ENCODE measurements at places on chromosomes 3 and 15. TPM values are rescaled to one million over a fixed set of nuclear protein-coding genes. Genes with fewer than 3 reads are reported as not detected.

DNA sequence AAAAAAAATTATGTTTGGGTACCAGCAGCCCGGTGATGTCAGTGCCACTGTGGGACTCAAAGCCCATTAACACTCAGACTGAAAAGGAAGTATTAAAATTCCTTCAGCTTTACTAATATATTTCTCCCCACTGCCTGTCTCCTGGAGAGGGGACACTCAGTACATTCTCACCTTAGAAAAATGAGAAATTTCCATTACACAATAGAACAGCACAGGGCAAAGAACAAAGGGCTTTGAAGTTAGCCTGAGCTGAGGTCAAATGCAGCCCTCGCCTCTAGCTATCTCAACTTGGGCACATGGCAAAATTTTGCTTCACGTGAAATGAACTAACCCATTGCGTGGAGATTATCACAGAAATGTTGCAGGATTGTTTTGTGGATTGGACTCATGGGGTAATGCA, 80.8 kb downstream of the RARB start:
- DNase-seq: no peak

GRCh38 chr3:72652395-72652794, 195.8 kb downstream of the SHQ1 start:
- no peak for DNase-seq

DNA sequence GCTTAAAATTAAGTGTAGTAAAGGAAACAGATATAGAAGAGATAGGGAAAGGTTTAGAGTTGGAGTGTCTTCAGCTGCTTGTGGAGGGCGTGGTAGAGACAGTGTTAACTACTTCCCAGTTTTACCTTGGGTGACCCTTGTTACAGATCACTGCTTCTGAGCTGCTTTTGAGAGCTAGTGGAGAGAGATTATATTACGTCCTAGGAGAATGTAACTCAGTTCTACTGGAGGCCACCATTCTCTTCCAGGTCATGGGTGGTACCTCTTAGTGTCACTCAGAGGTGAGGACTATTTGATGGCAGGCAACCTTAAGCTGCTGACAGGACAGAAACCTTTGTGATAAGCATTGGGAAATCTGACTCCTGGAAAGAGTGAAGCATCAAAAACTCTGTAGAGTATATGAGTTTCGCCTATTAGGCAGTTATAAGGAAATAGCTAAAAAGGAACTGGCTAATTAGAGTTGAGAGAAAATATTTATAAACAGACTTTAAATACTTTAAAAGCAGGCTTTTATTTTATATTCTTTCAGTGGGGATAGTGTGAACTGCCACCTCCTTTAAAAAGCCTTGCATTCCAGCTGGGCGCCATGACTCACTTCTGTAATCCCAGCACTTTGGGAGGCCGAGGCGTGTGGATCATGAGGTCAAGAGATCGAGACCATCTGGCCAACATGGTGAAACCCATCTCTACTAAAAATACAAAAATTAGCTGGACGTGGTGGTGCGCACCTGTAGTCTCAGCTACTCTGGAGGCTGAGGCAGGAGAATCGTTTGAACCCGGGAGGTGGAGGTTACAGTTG, 106.5 kb downstream of the ZNF609 start:
- DNase-seq: no peak

GRCh38 chr15:59366333-59367021, 6.2 kb downstream of the MYO1E start:
- no peak for DNase-seq

Gene SERINC4
- total RNA-seq: 0.37 TPM

Gene ZBBX
- total RNA-seq: not detected

Data from heart left ventricle (tissue), 16 donors.